ENCODE measurements at places on chromosomes 6 and 20.

- no peak for DNase-seq
Observed at GRCh38 chr6:52426667-52427066, 6.5 kb downstream of the EFHC1 start.

DNA sequence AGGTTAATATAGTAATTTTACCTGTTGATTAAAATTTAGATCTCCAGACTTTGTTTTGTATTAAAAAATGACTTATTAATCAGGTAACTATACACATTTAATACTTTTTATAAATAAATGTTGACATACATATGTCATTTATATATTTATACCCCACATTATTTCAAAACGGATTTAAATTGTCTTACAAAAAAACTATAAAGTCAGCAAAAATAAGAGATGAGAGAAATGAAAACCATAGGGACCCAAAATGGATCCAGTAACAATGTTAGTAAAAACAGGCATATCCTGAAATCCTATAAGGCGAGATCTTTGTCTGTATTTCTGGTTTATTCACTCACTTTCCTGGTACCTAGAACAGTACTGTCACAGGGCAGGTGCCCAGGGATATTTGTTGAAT, 91.5 kb downstream of the PACRG start:
- no peak for DNase-seq

- no peak for DNase-seq
Observed at GRCh38 chr6:119536666-119537065, 187.1 kb upstream of the MAN1A1 start.

DNA sequence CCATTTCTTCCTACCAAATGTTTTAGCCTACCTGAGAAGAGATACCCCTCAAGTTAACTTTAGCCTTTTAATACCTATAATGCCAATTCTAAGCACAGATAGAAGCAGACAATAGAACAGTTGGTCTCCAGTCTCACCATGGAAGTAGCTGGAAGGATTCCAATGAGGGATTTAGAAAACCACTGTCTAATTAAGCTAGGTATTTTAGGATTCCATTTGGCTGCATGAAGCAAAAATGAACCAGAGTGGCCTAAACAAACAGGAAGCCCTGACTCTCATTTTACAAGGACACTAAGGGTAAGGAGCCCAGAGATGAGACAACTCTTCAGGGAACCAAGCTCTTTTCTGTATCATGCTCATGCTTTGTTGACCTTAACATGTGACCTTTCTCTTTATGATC, 199.2 kb downstream of the ALDH8A1 start:
- DNase-seq = no peak

GRCh38 chr6:158337332-158337731, 25.1 kb downstream of the TULP4 start:
- DNase-seq = no peak

DNA sequence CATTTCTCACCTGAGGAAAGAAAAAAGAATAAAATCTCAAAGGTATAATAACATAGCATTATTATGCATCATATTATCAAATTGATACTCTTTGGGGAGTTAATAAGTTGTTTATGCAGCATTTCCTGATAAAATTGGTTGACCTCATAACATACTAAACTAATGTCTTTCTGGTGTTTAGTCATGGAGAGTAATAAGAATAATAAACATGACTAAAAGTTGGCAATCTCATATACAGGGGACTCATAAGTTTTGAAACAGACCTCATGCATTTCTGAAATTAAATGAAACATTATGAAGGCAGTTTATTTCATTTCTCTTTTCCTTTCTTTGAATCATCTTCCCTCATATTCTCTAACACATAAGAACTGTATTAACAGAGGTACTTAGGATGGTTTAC, 60.5 kb upstream of the PRDM1 start:
- no peak for DNase-seq

DNA sequence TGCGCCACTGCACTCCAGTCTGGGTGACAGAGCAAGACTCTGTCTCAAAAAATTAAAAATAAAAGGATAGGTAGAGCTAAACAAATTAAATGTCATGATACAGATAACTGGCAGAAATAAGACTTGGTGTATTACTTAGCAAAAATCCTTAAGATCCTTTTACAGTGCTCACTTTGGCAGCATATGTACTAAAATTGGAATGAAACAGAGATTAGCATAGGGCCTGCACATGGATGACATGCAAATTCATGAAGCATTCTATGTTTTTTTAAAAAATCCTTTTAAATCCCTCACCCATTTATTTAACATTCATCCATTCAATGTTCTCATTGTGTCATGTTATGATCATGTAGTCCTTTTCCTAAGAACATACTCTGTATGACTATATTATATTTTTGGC, 528.8 kb downstream of the CD83 start:
- DNase-seq = no peak

- DNase-seq = no peak
Observed at GRCh38 chr6:1702580-1703051, 92.9 kb downstream of the FOXC1 start.

DNA sequence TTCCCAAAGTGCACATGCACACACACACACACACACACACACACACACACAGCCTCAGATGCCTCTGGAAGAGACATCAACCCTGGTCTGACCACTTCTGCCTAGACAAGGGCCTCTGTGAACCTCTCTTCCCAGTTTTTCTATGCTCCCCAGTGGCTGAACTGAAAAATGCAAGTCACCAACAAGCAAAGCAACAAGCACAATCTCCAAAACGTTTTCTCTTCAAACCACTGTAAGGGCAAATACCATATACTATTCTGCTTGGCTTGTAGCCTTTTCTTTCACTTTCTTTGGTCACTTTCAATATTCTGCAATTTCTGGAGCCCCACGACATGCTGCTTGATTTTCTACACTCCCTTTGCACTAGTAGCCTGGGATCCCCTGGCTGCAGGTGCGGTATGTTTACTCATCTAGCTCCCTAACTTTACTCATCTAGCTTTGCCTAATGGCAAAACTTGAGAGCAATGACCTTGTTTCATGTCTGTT, 121.4 kb upstream of the DST start:
- no peak for DNase-seq

GRCh38 chr6:100657678-100658330, 193.1 kb upstream of the SIM1 start:
- no peak for DNase-seq

GRCh38 chr20:50003253-50003656, 20.5 kb downstream of the SNAI1 start:
- DNase-seq = no peak

DNA sequence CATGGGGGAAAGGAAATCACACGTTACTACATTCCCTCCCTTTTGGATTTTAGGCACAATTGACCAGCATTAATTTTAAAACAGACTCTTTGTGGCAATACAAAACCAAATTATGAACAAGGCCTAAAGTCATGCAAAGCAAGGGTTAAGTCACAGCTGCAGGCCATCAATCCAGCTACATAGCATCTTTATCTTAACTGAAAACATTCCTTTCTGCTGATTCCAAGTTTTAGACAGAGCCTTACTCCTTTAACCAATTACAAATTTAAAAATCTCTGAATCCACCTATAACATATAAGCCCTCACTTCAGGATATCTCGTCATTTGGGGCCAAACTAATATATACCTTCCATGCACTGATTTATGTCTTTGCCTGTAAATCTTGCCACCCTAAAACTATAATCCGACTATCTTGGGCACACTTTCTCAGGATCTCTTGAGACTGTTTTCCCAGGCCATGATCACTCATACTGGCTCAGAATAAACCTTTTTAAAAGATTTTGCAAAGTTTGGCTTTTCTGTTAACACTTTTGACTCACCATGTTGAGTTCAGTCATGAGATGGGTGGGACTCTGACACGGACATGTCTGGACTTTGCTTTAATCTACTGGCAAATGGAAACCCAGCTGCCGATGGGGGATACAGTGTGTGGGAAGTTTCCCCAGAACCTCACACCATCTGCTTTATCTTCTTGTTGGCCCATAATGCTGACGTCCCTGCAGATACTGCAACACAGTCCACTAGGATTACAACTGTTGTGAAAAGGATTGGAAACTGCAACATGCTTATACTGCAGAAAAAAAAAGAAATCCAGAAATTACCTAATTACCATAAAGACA, 757.0 kb downstream of the PTPRT start:
- no peak for DNase-seq

- DNase-seq = no peak
Observed at GRCh38 chr6:69973138-69973537, 106.8 kb downstream of the COL19A1 start.

DNA sequence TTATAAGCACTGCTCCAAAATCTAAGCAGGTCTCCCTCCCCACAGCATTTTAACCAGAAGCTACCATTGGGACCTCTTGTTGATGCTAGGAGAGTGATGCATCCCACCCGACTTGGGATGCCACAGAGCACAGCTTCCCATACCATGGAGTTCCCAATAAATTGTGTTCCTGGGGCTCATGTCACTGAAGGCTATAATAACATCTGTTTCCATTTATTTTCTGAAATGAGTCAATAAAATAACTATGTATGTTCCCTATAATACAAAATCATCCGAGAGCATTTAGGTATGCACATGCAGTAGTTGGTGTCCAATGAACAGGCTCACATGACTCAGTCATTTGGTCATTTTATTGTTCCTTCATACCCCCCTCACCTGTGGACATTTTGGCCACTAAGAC, 204.2 kb downstream of the TBC1D7 start:
- no peak for DNase-seq

GRCh38 chr20:63246490-63247288, 7.6 kb downstream of the NKAIN4 start:
- DNase-seq = no peak

GRCh38 chr6:168138436-168138835, 59.4 kb upstream of the FRMD1 start:
- DNase-seq = no peak

DNA sequence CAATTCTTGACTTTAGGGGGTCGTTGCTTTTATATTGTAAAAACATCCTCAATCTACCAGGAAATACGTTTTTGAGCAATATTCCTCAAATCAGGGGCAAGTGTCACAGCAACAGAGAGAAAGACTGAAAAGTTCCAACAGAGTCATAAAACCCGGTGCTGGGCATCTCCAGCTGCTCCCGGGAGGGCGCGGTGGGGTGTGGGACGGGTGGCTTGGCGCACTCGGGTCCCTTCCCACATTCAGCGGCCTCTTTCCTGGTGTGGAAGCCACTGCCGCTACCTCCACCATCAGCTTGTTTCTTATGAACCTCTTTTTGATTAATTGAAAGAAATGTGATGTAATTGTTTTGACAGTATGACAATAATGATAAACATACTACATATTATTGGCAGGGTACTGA, 98.2 kb downstream of the IRF4 start:
- DNase-seq = no peak

GRCh38 chr6:44737829-44738528, 350.5 kb downstream of the CDC5L start:
- no peak for DNase-seq

DNA sequence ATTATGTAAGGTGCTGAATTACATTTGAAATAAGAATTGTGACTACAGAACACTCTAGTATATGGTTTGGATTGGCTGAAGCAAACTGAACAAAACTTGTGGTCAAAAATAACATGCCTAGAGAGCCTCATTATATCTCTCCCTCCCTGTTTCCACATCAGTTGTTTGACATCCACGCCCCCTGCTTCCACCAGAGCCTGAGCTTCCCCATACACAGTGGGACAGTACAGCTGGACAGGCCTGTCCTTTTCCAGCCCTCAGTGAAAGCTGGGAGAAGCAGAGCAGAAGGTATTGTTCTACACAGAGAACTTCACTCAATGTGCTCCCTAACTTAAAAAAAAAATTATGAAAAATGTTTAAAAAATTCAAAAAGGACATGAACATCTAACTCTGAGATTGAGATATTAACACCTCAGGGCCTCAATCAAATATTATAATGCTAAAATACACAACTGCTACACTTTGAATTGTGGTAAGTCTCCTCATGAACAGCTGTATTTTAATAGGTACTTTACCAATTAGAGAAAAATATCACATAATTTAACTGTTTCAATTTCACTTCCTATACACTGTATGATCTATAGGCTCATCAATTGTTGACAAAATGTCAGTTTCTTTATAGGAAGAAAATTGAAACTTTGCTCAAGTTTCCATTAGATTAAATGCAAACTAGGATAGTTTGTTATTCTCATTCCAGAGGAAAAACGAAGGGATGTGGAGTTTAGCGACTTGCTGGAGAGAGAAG, 44.9 kb upstream of the SCML4 start:
- DNase-seq = no peak
